Astrocyte of the spinal cord (primary cell): ENCODE measurements at places on chromosomes 4 and X.
A peak's percentile ranks its signal among the peaks of the same experiment; 100 is the strongest.

DNA sequence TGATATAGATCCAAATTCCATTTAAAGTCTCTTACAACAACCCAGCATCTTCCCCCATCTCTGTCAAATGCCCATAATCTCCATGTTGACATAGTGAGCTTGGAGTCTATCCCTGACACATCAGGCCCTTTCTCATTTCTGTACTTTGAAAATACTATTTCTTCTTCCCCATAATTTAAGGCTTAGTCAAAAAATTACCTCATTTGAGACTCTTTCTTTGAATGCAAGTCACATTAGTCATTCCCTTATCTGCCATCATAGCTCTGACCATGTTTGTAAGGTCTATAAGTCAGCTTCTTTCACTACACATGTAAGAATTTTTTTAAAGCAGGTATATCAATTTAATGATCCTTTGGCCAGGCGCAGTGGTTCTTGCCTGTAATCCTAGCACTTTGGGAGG is 99.9 kb downstream of the DDX60 start:
- DNase-seq = peak; percentile 60

GRCh38 chrX:38627683-38628082 is 66.3 kb downstream of the TSPAN7 start:
- DNase-seq = peak; percentile 4

DNA sequence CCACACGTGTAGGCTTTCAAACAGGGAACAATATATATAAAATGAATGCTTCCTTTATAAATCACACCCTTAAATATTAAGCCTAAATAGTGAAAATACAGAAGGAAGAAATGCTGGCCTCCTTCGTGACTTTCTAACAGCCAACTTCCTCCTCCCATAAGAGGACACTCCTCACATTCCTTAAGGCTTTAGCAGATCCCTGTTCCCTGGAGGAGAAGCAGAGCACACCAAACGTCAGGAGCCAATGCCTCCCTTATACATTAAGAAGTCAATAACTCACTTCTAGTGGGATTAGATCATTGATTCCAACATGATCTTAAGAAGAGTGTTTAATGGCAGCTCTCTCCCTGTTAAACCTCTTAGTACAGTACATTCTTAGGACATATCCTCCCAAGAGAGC is 108.4 kb upstream of the FAM241A start:
- no peak for DNase-seq

DNA sequence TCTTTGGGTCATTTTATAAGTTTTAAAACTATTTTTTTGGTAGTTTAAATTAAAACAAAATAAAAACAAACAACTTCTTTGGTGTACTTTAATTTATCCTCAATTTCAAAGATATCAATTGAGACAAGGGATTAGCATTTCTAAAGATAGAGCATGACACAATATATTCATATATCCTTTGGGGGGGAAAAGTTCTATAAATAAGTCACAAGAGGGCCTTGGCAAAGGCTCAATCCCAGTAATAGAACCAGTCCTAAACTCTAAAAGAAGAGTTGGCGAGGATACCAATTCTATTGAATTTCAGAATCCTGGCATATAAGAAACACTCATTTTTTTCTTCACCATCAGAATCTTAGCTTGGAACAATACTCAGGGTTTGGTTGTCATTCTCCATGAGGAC is 89.7 kb downstream of the COL4A6 start:
- DNase-seq = no peak

DNA sequence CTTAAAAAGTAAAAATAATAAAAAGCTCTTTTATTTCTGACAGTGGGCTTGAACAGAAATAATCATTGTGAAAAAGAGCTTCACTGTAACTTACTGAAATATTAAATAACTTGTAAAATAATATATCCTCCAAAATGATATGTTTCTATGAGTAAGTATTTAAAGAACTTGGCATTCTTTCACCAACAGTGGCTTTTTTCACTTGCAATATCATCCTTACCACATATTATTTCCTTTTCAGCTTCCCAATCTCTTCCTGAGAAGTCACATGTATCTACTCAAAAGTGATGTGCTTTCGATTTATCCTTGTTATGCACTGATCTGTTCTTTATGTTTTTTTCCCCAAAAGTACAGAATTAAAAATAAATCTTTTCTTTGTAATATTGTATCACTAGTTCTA is 2.2 kb upstream of the PCDH18 start:
- DNase-seq = no peak

GRCh38 chrX:53483838-53484405 is 49.8 kb upstream of the HSD17B10 start:
- peak; percentile 20 for DNase-seq

- no peak for DNase-seq
These were observed 12.1 kb upstream of the MANBA start for GRCh38 chr4:102772738-102773340.

DNA sequence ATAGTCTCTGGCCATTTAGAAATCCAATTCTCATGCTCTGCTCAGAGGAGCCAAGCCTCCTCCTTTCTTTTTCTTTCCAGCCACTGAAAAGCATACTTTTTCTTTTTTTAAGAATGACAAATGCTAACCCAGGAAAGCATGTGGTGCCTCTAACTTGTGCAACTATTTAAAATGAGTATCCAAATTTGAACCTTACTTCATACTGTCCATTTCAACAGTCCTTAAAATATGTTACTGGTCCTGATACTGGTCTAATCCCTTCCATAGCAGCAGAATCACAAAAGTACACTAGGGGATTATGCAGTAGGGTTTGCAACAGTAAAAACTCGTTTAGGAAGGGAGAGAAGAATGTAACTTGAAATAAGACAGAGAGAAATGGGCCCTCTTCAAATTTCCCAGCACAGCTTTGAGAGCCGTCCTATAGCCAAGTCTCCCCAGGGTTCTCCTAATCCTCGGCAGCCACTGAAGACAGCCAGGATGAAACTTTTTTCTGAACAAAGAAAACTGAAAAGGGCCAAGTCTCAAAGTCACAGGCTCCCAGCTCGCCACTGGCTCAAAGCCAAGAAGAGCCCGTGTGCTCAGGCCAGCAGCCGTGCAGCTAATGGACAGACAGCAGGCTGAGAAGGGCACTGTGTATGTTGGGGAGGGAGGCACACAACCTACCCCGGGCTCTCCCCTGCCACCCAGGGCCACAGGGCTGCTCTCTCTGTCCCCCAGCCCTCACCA is 39.5 kb downstream of the GPC4 start:
- peak; percentile 12 for DNase-seq

DNA sequence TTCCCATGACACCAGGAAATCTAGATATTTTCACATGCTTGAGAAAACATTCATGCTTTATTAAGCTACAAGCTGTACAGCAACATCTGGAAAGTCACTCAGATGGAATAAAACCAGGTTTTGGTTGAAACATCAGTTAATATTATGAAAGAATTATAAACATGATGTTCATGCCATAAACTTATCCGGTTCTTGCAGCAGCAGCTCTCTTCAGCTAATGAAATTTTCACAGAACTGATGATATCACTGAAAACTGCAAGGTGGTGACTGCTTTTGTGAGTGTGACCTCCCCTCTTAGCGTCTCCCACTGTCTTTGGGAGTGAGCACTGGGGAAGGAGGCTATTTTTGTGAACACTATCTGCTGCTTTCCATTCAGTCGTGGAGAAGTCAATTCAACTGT is 56.9 kb downstream of the ARHGAP10 start:
- no peak for DNase-seq

DNA sequence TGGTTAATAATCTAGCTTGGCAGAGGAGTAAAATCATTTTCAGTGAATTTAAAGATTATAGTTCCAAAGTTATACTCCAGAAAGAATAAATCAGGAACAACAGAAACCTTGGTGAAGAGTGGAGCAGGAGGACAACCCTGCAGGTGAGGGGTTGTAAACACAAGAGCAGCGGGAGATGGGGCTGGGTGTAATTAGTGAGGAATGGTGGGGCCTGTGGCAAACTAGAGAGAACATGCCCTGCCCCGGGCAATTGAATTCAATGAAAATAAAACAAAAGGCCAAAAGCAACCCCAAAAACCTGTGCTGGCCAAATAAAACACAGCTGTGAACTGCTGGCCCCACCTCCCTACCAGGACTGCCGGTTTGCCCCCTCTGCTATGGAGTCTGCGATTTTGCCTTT is 325.2 kb downstream of the NR3C2 start:
- DNase-seq = no peak

DNA sequence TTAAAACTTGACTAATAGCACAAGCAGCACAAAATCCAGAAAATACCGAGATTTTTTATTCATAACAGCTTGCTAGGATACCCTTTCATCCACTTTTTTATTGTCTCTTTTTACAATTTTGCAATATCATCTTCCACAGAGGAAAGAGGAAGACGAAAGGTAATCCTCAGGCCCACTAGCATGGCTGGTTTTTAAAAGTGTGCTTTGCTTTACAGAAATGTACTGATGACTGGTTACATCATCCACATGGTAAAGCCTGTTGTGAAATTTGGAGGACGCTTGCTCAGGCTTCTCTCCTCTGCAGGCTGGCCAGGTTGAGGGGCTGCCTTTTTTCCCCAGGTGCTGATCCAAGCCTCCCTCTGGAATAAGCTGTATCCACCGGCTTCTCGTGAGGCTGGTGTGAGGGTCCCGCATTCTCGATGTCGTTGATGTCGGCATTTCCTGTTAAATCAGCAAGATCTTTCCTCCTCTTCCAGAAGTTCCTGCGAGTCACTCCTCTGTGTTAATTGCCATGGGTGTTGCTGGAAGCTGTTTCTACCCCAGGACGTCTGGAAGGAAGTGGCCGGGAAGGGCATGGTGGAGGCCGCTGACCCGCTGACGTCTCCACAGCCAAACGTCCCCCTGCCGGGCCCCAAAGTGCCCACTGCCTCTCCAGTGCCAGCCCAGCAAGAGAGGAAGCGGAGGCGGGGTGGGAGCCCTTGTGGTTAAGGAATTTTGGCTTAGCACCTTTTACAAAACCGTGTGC is 5.8 kb upstream of the DGKQ start:
- no peak for DNase-seq

DNA sequence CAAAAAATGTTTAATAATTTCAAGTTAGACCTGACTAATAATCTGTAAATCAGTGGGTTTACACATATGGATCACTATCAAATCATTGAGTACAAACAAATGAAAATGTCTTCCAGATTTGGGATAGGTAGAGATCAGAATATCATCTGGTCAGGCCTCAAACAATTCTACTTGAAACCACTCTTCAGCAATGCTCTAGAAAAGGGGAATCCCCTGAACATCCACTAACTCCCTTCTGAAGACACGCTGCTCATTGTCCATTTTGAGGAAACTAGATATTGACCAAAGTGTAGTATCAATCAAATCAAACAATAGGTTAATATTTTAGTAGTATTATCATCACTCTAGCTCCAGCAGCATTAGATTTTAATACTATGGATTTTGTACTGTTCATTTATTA is 46.3 kb downstream of the SULT1E1 start:
- DNase-seq = no peak

- no peak for DNase-seq
These were observed 21.8 kb upstream of the CXCL6 start for GRCh38 chr4:73814679-73815078.

GRCh38 chrX:109585488-109585887 is 39.5 kb downstream of the KCNE5 start:
- no peak for DNase-seq

- DNase-seq = no peak
These were observed 28.9 kb upstream of the HUWE1 start for GRCh38 chrX:53715346-53715924.

DNA sequence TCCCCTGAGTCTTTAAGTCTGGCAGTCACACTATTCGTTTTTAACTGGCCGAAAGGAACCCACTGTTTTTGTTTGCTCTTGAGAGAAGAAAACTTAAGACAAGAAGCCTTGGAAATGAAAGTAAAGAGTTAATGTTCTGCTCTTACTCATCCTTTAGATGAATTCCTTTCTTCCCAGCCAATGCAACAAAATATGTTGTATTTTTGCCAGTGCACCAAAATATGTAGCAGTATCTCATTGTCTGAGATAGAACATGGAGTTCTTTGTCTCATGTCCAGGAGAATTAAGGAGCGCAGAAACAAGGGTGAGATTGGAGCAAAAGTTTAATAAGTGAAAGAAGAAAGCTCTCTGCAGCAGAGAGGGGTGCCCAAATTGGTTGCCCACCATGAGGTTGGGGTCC is 12.2 kb downstream of the TENT5D start:
- no peak for DNase-seq

GRCh38 chr4:8278009-8278395 is 8.4 kb downstream of the HTRA3 start:
- no peak for DNase-seq

DNA sequence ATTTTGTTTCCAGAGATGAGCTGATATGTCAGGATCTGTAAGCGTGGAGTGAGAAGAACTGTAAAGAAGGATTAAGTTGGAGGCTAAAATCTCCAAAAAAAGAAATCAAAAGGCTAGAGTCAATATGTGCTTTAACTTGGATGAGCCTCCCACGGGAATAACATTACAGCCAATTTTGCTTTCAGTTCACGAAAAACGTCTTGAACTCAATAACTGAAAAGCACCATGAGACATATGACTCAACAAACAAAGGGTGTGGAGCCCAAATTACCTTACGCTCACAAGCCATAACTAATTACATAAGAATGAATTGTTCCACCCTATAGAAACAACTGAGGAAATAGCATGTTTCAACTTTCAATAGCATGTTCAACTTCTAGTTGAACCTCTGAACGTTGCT is 22.3 kb downstream of the TMPRSS11D start:
- DNase-seq = peak; percentile 31

DNA sequence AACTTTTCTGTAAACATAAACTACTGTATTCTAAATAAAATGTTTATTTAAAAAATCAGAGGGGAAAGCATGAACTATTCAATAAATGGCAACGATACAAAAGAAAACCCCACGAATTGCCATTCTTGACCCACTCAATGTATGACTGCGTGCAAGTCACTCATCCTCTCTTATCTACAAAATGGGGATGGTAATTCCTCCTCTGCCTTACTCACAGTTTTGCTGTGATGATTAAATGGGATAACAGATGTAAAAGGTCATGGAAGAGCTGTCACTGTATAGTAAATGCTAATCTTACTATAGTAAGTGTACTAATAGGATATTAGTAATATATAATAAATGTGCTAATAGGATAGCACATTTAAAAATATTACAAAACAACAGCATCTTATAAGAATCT is 173.4 kb downstream of the SCFD2 start:
- no peak for DNase-seq

GRCh38 chrX:292900-293897 is 12.0 kb downstream of the PLCXD1 start:
- DNase-seq = no peak

DNA sequence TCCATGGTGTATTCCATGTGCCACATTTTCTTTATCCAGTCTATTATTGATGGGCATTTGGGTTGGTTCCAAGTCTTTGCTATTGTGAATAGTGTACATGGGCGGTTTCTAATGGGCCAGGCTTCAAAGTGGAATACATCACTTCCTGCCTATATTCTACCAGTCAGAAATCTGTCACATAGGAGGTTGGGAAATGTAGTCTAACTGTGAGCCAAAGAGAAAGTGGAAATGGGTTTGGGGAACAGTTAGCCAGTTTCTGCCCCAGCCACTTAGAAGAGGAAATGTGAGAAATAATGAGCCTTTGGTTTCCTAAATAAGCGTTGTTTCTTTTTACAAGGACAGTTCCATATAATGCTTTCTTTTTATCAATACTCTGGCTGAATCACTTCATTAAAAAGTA is 85.1 kb upstream of the AP1S2 start:
- DNase-seq = no peak
